ENCODE measurements at places on chromosomes 3 and 15.

DNA sequence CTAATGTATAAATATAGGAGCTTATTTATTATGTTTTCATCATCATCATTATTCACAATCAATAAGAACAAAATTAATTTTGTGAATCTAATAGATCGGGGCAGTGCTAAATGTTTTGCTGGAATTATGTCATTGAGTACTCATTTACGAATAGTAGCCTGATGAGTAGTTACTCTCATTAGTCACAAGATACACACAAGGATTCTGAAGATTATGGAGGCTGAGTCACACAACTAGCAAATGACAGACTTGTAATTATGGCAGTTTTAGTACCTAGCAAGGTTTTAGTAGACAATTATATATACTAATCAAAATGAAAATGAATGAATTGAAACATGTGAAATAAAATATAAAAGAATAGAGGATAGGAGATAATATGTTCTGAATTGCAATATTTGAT is 954.2 kb downstream of the CADM2 start:
- no peak for DNase-seq

DNA sequence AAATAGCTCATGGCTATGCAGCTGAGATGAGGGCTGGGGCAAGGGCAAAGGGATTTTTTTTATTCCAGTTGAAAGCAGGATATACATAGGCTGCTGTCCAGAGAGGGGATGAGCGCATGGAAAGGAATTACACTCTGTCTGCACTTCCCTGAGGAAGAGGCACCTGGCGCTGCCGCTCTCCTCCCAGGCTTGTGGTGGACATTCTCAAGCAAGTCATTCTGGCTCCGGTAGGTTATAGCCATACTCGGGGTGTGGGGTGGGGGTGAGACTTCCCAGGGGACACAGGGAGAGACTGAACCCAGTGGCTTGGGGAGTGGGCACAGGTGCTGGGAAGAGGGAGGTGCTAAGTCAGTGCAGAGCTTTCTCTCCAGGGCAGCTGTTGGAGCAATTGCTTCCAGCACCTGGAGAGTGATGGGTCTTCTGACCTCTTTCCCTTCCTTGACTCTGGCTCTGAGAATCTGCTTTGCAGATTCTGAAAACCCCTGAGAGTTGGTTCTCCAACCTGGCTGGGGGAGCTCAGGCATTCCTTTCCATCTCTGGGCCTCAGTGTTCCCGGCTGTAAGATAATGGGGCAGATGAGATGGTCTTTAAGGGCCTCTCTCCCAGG is 24.3 kb downstream of the CYP8B1 start:
- DNase-seq: no peak

GRCh38 chr15:65106011-65106590 is 8.9 kb downstream of the UBAP1L start:
- DNase-seq: no peak

- DNase-seq: no peak
Observed at GRCh38 chr3:129001806-129002572, 885 bp downstream of the EFCC1 start.

DNA sequence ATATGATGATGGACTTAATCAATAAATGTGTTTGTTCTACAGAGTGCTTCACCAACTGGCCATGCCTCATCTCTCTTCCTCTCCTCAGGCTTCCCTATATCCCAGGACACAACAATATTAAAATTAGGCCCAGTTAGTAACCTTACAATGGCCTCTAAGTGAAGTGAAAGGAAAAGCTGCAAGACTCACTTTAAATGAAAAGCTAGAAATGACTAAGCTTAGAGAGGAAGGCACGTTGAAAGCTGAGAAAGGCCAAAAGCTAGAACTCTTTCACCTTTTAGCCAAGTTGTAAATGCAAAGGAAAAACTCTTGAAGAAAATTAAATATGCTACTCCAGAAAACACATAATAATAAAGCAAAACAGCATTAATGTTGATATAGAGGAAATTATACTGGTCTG is 1010.3 kb downstream of the NAALADL2 start:
- no peak for DNase-seq

Measured in activated CD8-positive, alpha-beta memory T cell treated with anti-CD3 and anti-CD28 coated beads for 1 hour (primary cell).